ENCODE measurements at places on chromosomes 5 and 9.
A peak's percentile ranks its signal among the peaks of the same experiment; 100 is the strongest.

- peak; percentile 18 for DNase-seq
Observed at GRCh38 chr5:103120607-103121200, 603 bp downstream of the PPIP5K2 start.

DNA sequence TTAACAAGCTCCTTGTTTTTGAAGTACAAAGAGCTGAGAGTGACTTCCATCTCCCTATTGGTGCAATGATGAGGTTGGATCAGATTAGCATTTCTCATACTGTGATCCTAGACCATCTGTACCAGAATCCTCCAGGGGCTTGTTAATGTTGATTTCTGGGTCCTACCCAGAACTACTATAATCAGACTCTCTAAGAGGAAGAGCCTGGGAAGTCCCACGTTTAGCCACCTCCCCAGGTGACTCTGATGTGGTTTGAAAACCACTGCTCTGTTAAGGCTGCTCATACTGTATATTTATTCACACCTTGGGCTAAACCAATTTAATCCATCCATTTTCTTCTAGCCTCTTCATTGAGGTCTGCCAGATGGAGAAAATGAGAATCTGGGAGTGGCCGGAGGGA lies 49.6 kb upstream of the SMIM32 start:
- DNase-seq: no peak

GRCh38 chr5:10275991-10276390 lies 25.9 kb downstream of the CCT5 start:
- DNase-seq: no peak

DNA sequence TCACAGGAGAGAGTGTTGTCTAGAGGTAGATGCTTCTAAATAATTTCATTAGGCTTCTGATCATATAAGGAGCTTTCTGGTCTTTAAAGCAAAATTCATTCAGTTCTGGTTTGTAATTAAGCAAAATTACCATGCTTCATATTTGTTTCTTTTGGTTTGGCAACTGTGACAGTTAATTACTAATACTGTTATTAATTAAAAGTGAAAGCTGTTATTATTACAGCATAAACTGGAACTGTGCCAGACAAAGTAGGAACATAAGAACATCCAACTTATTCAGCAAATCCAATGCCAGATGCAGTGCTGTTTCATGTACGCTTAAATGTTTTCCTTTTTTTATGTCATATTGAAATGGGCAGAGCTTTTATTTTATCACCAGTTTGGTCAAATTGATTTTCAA lies 70.4 kb upstream of the DAB2 start:
- no peak for DNase-seq

DNA sequence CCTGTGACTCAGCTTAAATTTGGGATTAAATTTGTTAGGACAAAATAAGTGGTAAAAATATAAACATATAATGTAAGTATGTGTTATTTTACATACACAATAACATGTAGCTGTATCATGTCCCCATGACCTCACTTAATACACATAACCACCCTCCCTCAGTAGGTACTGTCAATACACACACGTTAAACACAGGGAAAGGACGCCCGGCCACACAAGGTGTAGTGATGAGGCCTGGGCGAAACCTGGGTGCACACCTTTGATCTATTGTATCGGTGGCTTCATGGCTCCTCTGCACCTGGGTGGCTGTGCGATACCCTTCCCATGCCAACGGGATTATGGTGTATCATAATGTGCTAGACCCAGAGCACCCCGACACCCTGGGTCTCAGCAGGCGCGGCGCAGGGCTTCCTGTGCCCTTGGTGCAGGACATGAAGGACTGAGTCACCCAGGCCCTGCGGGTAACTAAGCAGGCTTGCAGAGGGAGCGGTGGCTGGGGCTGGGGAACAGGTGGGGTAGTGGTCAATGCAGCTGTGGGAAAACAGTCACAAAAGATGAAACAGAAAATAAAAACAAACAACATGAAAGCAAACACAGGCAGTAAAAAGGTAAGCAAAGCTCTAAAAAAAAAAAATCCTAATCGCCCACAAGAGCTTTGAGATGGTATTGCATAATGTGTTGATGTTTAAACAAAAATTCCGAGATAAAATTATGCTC lies 127.5 kb upstream of the RETREG1 start:
- DNase-seq: no peak

DNA sequence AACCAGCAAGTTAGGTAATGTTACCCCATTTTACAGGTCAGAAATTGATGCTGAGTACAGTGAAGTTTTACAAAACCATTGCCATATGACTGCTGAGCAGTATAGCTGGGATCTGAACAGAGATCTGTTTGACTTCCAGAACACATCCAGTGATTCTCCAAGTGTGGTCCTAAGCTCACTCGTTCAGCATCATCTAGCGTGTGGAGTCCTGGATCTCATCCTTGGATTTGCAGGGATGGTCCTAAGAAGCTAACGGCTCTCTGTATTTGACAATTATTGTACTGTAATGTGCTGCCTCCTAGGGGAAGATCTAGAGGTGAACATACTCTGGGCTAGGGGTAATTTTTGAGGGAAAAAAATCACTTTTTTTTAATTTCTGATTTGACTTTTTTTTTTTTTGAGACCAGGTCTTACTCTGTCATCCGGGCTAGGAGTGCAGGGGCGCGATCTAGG lies 1.4 kb downstream of the SLC26A2 start:
- no peak for DNase-seq

DNA sequence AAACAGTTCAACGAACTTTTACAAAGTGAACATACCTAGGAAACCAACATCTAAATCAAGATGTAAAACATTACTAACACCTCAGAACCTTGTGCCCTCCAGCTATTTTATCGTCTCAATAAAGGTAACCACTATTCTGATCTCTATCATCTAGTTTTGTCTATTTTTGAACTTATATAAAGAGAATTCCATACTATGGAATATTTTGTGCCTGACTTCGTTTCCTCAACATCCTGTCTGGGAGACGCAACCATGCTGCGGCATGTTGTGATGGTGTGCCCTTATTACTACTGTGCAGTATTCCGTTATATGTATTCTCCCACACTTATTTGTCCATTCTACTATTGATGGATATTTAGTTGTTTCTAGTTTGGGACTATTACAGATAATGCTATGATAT lies 99.2 kb downstream of the NR6A1 start:
- DNase-seq: no peak

DNA sequence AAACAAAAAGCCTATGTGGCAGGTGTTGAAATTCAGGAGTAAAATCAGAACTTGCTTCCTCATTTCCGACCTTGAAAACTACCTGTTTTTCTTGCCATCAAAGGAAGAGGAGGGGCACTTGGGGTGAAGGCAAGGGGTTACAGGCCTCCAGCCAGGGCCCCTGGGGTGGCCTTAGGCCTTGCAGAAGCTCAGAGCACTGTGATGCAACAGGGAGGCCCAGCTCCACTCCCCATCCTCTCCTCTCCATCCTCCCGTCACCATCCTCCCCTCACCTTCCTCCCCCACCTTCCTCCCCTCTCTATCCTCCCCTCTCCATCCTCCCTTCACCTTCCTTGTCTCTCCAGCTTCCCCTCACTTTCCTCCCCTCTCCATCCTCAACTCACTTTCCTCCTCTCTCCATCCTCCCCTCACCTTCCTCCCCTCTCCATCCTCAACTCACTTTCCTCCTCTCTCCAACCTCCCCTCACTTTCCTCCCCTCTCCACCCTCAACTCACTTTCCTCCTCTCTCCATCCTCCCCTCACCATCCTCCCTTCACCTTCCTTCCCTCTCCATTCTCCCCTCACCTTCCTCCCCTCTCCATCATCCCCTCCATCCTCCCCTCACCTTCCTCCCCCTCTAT lies 111.6 kb downstream of the WNK2 start:
- DNase-seq: no peak

DNA sequence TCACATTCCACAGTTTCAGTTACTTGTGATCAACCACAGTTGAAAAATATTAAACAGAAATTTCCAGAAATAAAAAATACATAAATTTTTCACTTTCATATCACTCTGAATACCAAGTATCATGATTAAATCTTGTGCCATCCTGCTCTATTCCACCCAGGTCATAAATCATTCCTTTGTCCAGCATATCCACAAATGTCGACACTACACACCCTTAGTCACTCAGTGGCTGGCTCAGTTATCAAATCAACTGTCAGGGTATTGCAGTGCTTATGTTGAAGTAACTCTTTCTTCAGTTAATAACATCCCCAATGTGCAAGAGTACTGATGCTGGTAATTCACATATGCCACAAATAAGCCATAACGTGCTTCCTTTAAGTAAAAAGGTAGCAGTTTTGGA lies 115.7 kb downstream of the FBXL17 start:
- DNase-seq: no peak

DNA sequence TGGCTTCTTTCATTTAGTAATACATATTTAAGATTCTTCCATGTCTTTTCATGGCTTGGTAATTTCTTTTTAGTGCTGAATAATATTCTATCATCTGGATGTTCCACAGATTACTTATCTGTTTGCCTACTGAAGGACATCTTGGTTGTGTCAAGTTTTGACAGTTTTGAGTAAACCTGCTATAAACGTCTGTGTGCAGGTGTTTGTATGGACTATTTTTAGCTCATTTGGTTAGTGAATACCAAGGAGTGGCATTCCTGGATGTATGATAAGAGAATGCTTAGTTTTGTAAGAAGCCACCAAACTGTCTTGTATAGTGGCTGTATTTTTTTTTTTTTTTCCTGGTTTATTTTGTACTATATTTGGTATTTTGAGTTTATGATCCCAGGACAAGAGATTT lies 38.4 kb downstream of the PRRC1 start:
- no peak for DNase-seq

DNA sequence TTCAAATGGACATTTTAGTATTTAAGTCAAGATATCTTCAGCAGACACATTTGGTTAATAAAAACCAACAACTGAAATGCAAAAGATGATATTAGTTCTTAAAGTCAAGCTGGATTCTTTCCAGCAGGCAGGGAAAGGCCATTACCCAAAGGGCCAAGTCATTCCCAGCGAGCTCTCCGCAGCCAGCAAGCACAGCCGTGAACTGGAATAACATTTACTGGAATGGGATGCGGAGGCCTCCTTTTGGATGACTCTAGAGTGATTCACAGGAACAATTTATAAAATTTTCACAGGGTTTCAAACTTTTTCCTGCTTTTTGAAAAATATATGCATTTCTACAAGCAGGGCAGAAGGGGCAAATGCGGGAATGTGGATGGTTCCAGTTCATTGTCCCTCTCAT lies 76.6 kb upstream of the DAB2 start:
- no peak for DNase-seq

DNA sequence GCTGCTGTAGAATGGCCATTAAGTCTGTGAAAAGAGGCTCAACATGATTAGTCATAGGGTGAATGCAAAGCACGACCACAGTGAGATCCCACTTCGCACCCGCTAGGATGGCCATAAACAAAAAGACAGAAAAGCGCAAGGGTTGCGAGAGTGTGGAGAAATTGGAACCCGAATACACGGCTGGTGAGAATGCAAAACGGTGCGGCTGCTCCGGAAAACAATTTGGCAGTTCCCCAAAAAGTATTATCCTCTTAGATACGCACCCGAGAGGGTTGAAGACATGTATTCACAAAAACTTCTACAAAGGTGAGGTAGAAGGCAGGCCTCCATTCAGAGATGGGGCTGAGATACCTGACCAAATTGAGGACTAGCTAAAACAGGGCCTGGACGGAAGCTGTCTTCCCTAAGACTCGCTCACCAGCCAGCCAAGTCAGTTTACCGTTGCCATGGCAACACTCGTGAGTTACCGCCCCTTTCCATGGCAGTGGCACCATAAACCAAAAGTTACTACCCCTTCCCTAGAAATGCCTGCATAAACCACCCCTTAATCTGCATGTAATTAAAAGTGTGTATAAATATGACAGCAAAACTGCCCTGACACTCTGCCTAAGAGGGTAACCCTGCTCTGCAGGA lies 726 bp upstream of the PSMB7 start:
- DNase-seq: no peak

DNA sequence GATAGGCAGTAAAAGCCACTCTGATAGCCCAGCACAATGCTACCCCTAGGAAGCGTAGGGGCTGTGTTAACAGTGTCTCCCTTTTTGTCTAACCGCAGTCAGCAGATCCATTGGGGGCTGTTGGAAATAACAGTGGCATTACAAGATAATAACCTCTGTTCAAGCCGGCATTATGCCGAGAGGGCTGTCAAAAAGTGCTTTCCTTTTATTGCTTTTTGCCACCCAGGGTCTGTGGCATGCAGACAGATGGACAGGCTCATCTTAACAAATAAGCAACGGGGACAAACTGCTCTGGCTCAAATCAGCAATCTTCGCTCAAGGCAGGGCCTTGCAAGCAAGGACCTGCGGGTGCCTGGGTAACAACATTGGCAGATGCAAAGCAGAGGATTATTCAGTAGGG lies 123.3 kb downstream of the TLR4 start:
- no peak for DNase-seq

GRCh38 chr5:143372187-143372829 lies 31.2 kb downstream of the NR3C1 start:
- DNase-seq: no peak

DNA sequence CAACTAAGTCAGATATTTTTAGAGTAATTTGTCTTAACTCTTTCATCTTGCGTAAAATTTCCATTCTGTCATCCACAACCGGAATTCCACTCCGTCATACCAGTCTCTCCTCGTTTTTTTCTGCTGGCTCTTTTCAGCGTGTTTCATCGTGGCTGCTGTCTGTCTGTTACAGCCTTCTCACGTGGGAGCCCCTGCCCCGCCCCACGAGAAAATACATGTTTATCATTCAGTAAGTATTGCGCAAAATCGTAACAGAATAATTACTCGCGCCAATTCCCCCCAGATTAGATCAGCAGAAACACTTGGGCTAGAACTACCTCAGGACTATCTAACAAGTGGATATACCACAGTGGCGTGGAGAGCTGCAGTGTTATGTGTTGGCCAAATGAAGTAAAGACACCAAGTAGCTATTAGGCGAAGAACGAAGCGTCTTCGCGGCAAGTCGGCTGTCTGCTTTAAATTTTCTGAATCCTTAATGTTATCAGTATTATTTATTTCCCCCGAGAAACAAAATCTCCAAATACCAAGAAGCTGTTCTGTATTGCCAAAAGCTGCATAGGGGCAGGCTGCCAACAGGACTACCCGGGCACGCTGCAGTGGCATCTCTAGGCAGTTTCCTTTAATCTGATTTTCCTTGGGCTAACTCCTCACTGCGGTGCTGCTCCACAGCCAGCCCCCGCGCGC lies 566 bp upstream of the FOCAD start:
- peak; percentile 37 for DNase-seq

DNA sequence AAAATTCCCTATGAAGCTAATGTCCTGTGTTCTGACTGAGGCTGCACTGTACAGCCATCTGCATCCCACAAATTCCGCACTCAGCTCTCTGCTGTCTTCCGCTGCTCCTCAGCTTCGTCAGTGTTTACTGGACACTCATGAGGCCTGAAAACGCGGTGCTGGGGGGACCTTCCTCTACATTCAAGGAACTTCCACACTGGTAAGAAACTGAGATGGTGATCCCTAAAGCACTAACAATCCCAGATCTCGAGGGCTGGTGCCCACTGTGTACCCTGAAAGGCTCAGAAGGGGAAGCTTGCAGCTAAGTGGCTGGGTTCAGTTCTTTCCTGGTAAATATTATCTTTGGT lies 117.9 kb downstream of the NRG2 start:
- no peak for DNase-seq

GRCh38 chr9:127201731-127202130 lies 62.8 kb upstream of the GARNL3 start:
- no peak for DNase-seq
